ENCODE measurements at places on chromosomes 4 and X. TPM values are rescaled to one million over a fixed set of nuclear protein-coding genes. Genes with fewer than 3 reads are reported as not detected.

GRCh38 chr4:111519683-111520082 is 625.6 kb upstream of the FAM241A start:
- no peaks in the 10 kb centered on the region for H3K27me3 ChIP-seq
- DNase-seq: no peak

DNA sequence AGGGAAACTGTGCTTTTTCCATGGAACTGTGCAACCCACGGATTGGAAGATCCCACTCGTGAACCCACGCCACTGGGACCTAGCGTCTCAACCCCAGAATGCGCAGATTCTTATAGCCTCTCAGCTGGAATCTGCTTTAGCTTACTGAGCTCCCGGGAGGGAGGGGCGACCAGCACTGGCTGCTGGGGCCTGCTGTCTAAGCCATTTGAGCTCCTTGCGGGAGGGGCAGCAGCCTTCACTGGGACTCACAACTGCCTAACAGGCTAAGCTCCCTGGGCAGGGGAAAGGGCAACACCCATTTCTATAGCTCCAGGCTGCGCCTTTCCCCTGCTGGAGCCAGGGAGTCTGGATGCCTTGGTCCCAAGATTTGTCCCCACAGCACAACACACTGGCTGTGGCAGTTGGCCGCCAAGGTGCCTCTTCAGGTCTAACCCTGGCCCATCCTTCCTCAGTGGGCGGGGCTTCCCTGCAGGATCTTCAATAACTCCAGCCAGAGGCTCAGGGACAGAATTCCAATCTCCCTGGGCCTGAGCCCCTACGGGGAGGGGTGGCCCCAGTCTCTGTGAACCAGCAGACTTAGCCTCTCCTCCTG is 451.7 kb upstream of the PITX2 start:
- no peak for DNase-seq
- H3K27ac ChIP-seq: no peak overlapping the region
- H3K27me3 ChIP-seq: no peaks in the 10 kb centered on the region
- H3K4me1 ChIP-seq: no peaks in the 10 kb centered on the region

- no peak overlapping the region for H3K27ac ChIP-seq
- H3K4me1 ChIP-seq: no peaks in the 10 kb centered on the region
- peaks cover 27% of the 10 kb centered on the region for H3K36me3 ChIP-seq
- DNase-seq: no peak
- no peak overlapping the region for H3K4me3 ChIP-seq
Observed at GRCh38 chrX:23670528-23670927, 3.2 kb downstream of the PRDX4 start.

DNA sequence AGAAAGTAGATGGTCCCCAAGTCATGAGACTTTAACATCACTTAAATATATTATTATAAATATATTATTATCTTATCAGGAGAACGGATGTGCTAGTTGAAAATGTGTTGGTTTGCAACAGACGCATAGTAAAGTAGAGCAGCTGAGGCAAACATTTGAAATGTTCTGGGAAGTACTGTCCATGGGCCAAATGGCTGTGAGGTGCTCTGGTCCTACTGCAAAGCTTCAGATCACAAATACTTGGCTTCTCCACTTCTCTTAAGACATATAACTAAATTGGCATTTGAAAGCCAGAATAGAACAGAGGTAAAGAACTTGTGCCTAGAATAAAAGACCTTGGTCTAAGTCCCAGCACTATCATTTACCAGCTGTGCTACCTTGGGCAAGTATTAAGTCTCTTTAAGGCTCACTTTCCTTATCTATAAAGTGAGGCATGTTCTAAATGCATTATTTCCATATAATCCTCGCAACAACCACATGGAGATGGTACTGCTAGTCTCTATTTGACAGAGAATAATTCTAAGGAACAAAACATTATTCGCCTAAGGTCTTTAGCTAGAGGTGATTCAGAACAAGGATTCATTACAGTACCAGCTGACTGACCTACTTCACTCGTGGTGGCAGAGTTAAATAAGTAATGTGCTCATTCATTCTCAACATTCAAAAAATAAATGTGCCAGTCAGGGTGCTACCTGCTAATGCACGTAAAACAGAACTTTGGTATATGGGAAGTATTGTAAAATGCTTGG is 297.1 kb downstream of the PPP3CA start:
- DNase-seq: no peak
- H3K36me3 ChIP-seq: no peaks in the 10 kb centered on the region
- H3K4me1 ChIP-seq: peaks cover 50% of the 10 kb centered on the region
- no peaks in the 10 kb centered on the region for H3K27me3 ChIP-seq
- H3K27ac ChIP-seq: no peak overlapping the region

- H3K4me3 ChIP-seq: no peak overlapping the region
- H3K36me3 ChIP-seq: no peaks in the 10 kb centered on the region
- H3K27me3 ChIP-seq: no peaks in the 10 kb centered on the region
Observed at GRCh38 chr4:127151941-127152340, 480.8 kb upstream of the INTU start.

DNA sequence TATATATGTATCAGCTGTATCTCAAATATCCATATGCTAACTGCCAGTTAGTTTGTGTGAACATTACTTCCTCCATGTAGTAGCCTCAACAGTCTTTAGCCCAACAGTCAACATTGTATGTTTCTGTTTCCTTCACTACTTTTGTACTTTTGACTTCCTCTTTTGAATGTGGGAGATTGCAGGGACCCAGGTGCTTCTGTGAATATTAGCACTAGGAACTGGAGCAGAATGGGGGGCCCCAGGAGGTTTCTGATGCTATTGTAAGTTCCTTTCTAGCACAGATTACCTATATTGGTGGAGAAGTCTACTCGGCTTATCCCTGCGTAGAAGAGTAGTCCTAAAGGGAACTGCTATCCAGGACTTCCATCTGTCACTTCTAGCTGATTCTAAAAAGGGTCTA is 2.3 kb downstream of the PLAC8 start:
- H3K4me1 ChIP-seq: no peaks in the 10 kb centered on the region
- H3K4me3 ChIP-seq: no peak overlapping the region
- no peak for DNase-seq
- H3K36me3 ChIP-seq: no peaks in the 10 kb centered on the region
- no peaks in the 10 kb centered on the region for H3K27me3 ChIP-seq

DNA sequence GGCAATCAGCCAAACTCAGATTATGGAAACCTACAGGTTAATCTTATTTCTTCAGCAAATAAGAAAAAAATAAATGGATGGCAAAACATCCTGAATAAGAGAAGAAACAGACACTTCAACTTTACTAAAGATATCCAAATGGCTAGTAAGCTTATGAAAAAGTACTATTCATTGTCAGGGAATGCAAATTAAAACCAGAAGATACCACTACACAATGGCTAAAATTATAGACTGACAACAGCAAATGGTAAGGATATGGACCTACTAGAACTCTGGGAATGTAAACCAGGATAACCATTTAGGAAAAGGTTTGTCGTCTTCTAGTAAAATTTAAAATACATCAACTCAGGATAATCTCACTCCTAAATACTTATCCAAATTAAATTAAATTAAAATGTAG is 24.3 kb downstream of the GRSF1 start:
- H3K4me1 ChIP-seq: no peaks in the 10 kb centered on the region
- no peak overlapping the region for H3K4me3 ChIP-seq
- peaks cover 11% of the 10 kb centered on the region for H3K36me3 ChIP-seq

DNA sequence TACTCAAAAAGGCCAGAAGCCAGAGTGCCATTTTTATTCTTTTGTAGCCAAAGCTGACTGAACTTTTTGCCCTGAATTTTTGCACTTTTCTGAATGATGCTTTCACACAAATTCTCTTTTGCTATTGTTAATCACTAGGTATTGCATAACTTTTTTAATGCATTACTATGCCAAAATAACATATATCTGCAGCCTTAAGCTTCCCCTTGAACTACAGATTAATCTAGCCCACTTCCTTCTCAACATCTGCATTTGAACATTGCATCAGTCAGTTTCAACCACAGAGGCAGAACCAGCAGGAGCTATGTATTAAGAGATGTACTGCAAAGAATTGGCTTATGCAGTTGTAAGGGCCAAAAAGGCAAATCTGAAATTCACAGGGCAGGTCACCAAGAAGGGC is 197.6 kb upstream of the GYPA start:
- peak; percentile 17 for DNase-seq
- H3K4me1 ChIP-seq: peaks cover 10% of the 10 kb centered on the region
- no peak overlapping the region for H3K27ac ChIP-seq
- no peaks in the 10 kb centered on the region for H3K27me3 ChIP-seq
- no peaks in the 10 kb centered on the region for H3K36me3 ChIP-seq

GRCh38 chrX:9865804-9866472 is 79.7 kb downstream of the SHROOM2 start:
- no peak overlapping the region for H3K4me3 ChIP-seq
- no peaks in the 10 kb centered on the region for H3K36me3 ChIP-seq
- no peak for DNase-seq

- no peaks in the 10 kb centered on the region for H3K27me3 ChIP-seq
- no peaks in the 10 kb centered on the region for H3K4me1 ChIP-seq
- H3K4me3 ChIP-seq: no peak overlapping the region
- no peak overlapping the region for H3K27ac ChIP-seq
- no peak for DNase-seq
- H3K36me3 ChIP-seq: no peaks in the 10 kb centered on the region
Observed at GRCh38 chrX:42189576-42189975, 266.2 kb upstream of the CASK start.

DNA sequence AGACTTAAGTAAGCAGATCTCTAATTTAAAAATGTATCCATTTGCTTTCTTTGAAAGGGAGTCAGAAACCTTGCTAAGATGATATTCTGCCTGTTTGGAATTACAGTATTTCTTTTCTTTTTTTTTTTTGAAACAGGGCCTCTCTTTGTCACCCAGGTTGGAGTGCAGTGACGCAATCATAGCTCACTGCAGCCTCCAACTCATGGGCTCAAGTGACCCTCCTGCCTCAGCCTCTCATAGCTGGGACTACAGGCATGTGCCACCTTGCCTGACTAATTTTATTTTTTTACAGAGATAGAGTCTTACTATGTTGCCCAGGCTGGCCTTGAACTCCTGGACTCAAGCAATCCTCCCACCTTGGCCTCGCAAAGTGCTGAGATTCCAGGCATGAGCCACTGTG is 40.0 kb downstream of the ANAPC4 start:
- no peaks in the 10 kb centered on the region for H3K4me1 ChIP-seq
- no peak overlapping the region for H3K27ac ChIP-seq
- no peak for DNase-seq

ODAPH gene
- not detected for total RNA-seq

ZAR1 gene
- 0.28 TPM for total RNA-seq

SCOC gene
- 44.7 TPM for total RNA-seq

MAGED4B gene
- 79.9 TPM for total RNA-seq

ANK2 gene
- total RNA-seq: 11.8 TPM

ADH7 gene
- not detected for total RNA-seq

HMX1 gene
- total RNA-seq: 0.15 TPM
